Stimulated activated CD4-positive, alpha-beta T cell treated with anti-CD3 and anti-CD28 coated beads, Interleukin-1b, Interleukin-23, amount 100 ng/mL, for 4 hours (primary cell): ENCODE measurements at places on chromosomes 5 and 9.
A peak's percentile ranks its signal among the peaks of the same experiment; 100 is the strongest.

DNA sequence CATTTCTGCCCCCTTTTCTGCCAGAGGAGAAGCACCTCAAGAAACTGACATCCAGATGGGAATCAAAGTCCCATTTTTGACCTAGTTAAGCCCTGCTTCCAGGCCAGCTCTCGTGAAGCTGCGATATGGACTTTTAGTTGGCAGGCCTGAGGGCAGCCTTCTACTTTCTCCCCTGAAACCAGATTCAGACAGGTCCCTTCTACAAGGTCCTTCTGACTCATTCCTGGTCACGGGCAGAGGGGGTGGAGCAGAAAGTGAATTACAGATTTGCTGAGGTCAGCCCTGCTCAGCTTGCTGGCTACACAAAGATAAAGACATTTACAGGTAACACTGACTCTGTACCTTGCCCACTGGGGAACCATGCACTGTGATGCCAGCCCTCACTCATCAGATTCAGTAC, 52.8 kb upstream of the TUT7 start:
- no peak for DNase-seq

DNA sequence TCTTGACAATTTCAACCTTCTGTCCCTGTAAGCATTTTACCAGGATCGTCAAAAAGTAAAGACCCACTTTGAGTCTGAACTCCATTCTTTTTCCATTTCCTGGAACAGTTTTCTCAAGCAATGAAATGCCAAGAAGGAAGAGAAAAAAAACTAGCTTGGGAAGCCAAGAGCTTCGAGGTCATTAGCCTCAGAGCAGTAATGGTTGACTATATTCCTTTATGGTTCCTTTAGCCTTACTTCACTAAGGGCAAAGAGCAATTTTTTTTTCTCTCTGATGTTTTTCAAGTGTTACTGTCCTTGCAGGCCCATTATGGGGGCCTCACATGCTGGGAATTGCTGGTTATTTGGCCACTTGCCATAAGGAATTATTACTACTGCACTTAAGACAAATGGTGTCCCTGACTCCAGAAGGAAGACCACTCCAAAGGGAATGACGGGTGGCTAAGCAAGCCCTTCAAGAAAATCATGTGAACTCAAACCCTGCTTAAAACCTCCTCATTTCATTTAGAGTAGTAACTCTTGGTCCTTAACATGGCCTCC, 37.1 kb downstream of the BNC2 start:
- DNase-seq, result no peak

GRCh38 chr9:114138552-114138971, 16.8 kb upstream of the COL27A1 start:
- DNase-seq, result no peak

- DNase-seq, result no peak
Measured at GRCh38 chr9:133529457-133529856, 4.7 kb upstream of the MYMK start.

DNA sequence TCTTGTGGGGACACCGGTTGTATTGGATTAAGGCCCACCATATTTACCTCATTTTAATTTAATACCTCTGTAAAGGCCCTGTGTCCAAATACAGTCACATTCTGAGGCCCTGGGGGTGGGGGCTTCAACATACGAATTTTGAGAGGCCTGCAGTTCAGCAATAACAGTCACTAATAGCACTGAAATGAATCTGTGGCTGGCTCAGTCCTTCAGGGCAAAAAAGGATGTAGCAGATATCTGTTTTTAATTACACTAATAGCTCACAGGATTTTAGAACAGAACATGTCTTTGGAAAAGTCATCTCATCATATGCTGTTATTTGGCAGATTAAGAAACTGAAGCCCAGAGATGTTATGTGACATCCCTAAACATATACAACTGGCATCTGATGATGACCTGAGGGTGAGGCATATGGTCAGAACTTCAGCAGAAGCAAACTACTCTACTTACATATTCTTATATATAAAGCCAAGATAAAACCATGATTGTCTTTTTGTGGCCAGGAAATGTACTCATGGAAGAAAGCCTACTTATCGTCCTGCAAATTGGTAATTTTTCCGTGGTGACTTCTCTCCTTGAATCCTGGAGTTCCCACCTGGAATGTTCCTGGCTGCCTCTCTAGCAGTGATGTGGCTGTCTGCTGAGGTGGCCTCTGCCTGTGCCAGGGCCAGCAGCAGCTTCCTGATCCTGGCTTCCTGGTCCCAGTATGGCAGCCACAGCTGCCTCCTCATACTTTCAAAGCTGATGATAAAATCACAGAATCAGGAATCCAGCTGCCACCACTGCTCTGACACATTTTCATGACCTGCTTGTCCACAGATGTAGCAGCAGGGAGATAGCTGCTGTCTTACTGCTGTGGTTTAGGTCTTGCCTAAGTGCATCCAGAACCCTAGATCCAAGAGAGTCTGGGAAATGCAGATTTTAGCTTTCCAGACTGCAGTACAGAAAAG, 72.1 kb upstream of the ANKRD55 start:
- no peak for DNase-seq

- no peak for DNase-seq
Measured at GRCh38 chr9:96619124-96619465, 548 bp downstream of the CDC14B start.

DNA sequence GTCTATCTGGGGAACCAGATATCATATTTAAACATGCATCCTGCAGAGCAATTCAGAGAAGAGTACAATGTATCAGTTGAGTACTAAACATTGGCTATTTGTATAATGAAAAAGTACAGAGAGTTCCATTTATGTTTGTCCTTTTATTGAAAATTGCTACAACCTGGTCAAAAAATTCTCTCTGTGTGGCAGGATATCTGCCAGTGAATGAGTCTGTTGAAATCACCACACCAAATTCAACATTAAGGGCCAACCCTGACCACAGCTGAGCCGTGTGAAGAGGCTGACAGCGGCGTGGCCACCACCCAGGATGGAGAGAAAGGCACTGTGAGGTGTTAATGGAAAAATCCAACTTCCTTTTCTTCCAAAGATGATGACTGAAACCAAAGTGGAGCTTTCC, 422.7 kb upstream of the PIK3R1 start:
- no peak for DNase-seq

- DNase-seq, result no peak
Measured at GRCh38 chr5:6408627-6409446, 30.5 kb upstream of the MED10 start.

DNA sequence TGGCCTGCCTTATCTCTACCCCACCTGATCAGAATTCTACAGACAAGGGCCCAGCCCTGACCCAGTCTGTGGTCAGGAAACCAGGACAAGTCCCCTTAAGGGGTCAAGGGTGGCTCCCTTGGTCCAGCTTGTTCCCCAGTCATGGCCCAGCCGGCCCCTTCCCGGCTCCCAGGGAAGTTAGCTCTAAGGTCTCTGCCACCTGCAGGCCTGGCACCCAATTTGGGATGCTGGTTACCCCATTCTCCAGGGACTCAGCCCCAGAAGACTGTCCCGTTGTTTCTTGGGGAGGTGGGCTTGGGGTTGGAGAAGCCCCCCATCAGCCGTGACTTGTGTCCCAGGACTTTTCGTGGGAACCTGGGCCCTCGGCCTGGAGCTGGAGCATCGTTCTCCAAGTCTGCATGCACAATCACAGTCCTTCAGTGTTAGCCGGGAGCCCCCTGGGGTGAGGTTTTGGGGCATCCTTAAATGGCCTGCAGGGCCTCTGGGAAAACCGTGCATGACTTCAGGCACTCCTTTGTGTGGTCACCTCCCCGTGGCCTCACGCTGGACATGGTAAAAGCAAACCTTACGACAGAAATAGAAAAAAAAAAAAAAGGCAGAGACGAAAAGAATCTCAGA, 150.8 kb upstream of the PHYKPL start:
- DNase-seq, result no peak

- no peak for DNase-seq
Measured at GRCh38 chr5:150751096-150751891, 7.5 kb downstream of the DCTN4 start.

GRCh38 chr5:150258130-150258529, 31.4 kb downstream of the CAMK2A start:
- no peak for DNase-seq

- DNase-seq, result no peak
Measured at GRCh38 chr5:111384220-111384619, 128.1 kb downstream of the STARD4 start.

DNA sequence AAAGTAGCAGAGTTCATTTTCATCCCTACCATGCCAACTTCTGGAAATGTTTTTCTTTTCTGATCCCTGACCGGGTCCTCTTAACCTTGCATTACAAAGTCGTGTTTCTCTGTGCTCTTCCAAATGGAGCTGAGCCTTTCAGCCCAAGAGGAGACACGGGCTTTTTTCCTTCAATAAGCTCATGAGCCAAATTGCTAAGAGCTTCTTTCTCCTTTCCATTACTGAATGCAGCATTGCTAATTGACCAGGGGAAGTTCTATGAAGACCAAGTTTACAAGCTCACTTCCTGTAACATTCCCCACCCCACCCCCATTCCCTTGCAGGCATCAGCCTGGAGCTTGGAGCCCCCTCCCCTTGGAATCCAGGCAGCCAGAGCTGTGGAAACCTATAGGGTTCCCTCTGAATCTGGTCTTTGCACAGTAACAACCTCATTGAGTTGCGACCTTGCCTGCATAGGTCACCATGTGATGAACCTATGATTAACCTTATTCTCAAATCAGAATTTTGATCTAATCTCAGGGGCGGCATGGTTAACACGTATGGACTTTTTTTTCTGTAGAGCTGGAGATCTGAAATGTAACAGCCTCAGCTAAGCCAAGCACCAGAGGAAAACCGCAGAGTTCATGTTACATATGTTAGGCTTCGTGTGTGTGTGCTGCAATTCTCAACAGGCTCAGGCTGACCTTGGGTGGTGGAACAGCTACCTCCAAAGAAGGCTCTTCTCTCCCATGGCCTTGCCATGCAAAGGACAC, 395.7 kb upstream of the ZNF462 start:
- no peak for DNase-seq

- no peak for DNase-seq
Measured at GRCh38 chr5:159928122-159928909, 12.0 kb downstream of the ADRA1B start.

GRCh38 chr9:121895358-121895757, 197.8 kb downstream of the TTLL11 start:
- no peak for DNase-seq

DNA sequence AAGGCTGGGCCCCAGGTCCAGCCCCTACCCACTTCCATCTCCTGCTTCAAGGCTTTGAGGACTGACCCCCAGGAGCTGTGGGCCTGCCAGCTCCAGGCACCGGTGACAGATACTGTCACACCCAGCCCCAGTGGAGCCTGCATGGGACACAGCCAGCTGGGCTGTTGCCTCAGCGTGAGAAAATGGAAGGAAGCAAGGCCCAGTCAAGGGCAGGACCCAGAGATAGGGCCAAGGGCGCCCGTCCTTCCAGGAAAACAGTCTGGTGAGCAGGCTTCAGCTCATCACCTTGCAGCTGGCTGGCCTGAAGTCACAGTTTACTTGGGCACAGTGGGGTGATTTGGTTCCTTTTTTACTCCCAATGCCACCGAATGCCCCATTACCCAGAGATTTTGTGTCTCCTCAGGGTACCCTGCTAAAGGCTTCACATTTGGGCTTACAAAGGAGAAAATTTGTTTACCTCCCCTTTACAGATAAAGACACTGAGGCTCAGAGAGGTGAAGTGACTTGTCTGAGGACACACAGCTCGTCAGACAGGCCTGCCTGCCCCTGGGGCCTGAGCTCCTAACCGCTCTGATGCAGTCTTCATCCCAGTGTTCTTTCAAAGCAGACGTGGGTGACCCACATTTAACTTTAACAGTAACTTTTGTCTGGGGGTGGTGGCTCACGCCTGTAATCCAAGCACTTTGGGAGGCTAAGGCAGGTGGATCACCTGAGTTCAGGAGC, 21.5 kb upstream of the WDR38 start:
- DNase-seq, result no peak

DNA sequence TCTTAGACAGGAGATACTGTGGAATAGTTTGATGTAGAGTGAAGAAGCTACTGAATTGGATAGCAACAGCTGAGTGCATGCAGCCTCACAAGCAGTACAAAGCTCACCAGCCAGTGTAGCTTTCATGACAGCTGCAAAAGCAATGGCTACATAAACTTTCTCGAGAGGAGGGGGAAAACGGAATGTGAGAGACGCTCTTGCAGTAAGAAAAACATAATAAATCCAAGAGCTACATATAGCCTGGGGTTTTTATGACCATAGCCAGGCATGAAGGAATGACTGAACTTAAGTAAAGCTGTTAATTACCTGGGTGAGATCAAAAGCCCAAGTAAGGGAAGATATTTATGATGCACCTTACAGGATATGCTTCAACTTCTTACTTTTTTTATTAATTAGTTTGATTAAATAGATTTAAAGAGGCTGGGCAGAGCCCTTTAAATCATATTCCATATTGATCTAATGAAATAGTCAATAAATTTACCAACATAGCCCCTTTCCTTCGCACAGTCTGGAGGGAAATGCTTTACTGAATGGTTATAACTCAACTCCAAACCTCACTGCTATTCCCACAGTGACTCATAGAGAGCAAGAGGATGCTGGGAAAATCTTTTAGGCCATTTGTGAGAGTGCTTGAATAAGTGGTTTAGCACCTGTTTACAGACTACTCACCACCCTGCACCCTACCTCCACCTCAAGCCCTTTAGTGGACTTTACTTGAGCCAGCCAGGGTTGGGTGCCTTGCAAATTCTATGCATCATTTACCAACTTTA, 407.2 kb upstream of the CLINT1 start:
- no peak for DNase-seq

GRCh38 chr9:137049544-137050449, 3.8 kb upstream of the NPDC1 start:
- peak; percentile 43 for DNase-seq

- DNase-seq, result no peak
Measured at GRCh38 chr5:147406636-147407035, 103.2 kb downstream of the DPYSL3 start.

- DNase-seq, result no peak
Measured at GRCh38 chr5:83077662-83078261, 415 bp downstream of the XRCC4 start.
